Colonic mucosa (tissue), 4 donors: ENCODE measurements at places on chromosomes 2 and 18. TPM values are rescaled to one million over a fixed set of nuclear protein-coding genes. Genes with fewer than 3 reads are reported as not detected.

GRCh38 chr2:121366040-121366439, 81.0 kb upstream of the TFCP2L1 start:
- H3K27ac ChIP-seq: no peak overlapping the region

GRCh38 chr2:3588084-3588483, 6.8 kb upstream of the COLEC11 start:
- H3K27me3 ChIP-seq: no peaks in the 10 kb centered on the region
- no peak for DNase-seq
- no peaks in the 10 kb centered on the region for H3K4me1 ChIP-seq
- no peaks in the 10 kb centered on the region for H3K36me3 ChIP-seq
- H3K27ac ChIP-seq: no peak overlapping the region

- no peak overlapping the region for H3K4me3 ChIP-seq
- H3K4me1 ChIP-seq: no peaks in the 10 kb centered on the region
- no peaks in the 10 kb centered on the region for H3K36me3 ChIP-seq
- DNase-seq: no peak
- H3K27me3 ChIP-seq: no peaks in the 10 kb centered on the region
Measured at GRCh38 chr2:201908901-201909300, 102.6 kb downstream of the CDK15 start.

DNA sequence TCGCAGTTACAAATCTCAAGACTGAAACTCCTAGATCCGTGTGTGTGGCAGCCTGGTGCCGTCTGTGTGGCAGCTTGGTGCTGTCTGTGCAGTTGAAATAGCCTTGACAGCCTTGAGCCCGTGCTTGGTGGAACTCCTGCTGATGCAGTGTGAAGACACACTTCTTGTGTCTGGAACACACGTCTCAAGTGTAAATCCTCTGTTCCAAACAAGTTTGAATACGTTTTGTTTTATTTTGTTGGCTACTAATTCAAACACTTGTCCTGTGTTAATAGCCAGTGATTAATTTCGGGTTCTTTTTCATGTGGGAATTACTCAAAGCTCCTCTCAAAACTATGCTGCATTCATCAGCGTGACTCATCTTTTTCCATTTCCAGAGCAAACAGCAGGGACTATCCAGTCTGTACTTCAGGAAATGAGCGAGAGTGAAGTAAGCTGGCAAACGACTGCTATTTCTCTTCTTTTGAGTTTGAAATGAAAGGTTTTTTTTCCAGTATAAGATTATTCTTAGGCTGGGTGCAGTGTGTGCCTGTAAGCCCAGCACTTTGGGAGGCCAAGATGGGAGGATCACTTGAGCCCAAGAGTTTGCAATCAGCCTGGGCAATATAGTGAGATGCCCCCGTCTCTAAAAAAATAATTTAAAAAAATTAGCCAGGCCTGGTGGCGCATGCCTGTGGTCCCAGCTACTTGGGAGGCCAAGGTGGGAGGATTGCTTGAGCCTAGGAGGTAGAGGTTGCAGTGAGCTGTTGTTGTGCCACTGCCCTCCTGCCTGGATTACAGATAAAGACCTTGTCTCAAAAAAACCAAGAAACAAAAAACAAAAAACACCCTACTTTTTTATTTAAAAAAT, 152.9 kb downstream of the SPP2 start:
- no peak for DNase-seq
- H3K27me3 ChIP-seq: no peaks in the 10 kb centered on the region
- no peak overlapping the region for H3K27ac ChIP-seq
- H3K4me1 ChIP-seq: no peaks in the 10 kb centered on the region

DNA sequence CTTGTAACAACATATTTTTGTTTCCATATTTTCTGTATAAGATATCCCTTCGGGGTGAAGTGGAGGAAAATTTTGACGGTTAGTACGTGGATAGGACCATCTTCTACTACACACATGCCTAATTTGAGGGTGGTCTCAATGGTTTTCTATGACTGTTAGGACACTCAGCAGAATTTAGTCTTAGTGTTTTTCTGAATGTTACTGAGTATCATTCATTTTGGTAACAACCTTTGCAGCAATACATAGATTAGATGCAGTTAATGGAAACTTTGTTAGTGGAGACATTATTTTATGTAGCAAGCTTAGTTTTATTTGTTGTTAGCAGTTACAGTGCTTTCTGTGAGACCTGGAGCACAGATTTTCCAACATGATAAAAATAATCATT, 1.6 kb downstream of the ITGAV start:
- H3K4me1 ChIP-seq: no peaks in the 10 kb centered on the region
- H3K36me3 ChIP-seq: no peaks in the 10 kb centered on the region
- H3K27me3 ChIP-seq: no peaks in the 10 kb centered on the region
- no peak for DNase-seq

DNA sequence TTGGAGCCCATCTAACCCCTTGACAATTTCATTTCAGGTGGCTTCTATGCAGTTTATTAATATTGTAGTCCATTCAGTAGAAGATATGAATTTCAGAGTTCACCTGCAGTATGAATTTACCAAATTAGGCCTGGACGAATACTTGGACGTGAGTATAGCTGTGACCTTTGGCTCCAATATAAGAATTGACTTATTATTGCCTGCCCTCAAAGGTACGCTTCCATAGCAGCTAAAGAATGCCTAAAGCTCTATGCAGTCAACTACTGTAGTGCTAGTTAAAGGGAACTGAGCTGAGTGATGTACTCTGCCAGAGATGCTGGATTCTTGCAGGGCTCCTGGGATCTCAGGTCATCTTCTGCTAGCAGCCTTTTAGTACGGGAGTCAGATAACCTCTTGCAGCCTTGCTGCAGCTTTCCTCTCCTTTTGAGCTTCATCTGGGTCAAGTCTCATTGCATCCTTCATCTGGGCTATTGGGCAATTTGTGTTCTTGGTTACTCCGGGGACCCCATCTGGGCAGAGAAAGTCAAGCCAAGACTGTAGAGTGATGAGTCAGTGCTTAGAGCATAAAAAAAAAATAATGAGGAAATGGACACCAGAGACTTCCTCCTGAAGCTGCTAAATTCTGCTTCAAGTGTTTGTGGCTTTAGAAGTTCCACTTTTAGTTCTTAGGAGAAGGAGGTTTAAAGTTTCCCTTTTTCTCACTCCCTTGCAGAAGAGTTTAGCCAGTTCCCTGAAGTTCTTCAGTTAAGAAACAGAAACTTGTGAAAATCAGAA, 105.6 kb downstream of the PRPF40A start:
- H3K27ac ChIP-seq: peak overlapping the region; percentile 58
- DNase-seq: peak; percentile 28
- H3K4me1 ChIP-seq: no peaks in the 10 kb centered on the region
- no peak overlapping the region for H3K4me3 ChIP-seq
- H3K27me3 ChIP-seq: no peaks in the 10 kb centered on the region
- H3K36me3 ChIP-seq: no peaks in the 10 kb centered on the region

DNA sequence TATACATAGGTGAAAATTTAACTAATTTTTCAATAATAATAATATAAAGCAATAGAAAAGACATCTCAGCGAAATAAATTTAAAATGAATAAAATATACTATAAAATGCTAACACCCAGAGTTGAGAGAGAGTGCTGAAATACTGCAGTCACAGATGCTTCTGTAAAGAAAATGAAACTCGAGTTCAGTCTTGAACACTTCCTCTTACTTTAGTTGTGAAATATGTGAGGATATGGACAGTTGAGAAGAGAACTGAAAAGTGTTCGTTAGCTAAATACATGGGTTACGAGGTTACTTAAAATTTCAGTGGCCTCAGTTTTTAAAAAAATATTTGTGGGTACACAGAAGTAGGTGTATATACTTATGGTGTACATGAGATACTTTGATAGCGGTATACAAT, 106.8 kb downstream of the DNAH7 start:
- no peak overlapping the region for H3K27ac ChIP-seq
- H3K27me3 ChIP-seq: no peaks in the 10 kb centered on the region
- DNase-seq: no peak
- no peaks in the 10 kb centered on the region for H3K4me1 ChIP-seq
- no peaks in the 10 kb centered on the region for H3K36me3 ChIP-seq
- H3K4me3 ChIP-seq: no peak overlapping the region

DNA sequence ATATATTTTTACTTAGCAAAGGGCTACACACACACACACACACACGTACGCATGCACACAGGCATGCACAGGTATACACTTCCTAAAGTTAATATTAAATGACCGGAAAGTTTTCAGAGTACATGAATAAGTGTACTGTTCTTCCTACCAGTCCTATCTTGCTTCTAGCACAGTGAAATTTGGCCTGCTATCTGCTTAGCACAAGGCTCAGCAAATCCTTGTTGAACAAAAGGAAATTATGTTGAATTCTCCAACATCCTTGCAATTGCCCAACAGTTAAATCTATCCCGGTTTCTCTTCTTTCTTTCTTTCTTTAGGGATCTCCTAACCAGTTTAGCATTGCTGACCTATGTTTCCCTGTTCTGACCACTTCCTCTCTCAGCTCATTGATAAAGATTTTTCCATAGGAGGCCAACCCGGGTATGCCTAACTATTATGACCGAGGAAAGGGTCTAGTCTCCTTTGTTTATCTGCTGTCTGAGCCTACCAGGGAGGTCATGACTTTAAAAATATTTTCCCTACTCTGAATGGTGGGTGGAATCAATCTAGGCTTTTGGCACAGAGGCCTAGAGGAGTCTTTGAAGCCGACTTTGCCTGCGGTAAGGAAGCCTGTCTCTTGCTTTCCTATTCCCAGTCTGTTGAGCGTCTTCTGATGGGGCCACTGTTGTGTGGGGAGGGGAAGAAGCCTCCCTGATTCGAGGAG, 400.7 kb downstream of the HRH4 start:
- no peak overlapping the region for H3K4me3 ChIP-seq
- H3K27ac ChIP-seq: no peak overlapping the region
- H3K27me3 ChIP-seq: no peaks in the 10 kb centered on the region
- DNase-seq: no peak

GRCh38 chr2:117835990-117836760, 21.7 kb downstream of the DDX18 start:
- no peak overlapping the region for H3K27ac ChIP-seq
- DNase-seq: peak; percentile 77
- peak overlapping the region; percentile 30 for H3K4me3 ChIP-seq
- H3K36me3 ChIP-seq: no peaks in the 10 kb centered on the region
- no peaks in the 10 kb centered on the region for H3K27me3 ChIP-seq

DNA sequence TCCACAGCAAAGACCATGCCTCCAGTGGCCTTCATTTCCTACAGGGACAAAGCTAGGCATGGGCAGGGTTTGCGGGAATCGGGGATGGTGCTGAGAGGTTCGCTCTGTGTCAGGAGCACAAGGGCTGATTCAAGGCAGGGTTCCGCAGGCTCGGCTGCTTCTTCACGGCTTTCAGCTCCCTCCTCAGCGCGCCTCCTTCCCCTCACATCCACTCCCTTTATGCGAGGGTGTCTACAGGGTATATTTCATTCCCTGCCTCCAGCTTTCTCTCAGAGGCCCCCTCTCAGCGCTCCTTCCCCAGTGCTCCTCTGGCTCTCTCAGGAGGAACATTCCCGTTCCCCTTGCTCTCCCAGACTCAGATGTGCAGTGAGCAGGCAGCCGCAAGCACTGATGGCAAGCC, 78.7 kb upstream of the ASB18 start:
- no peaks in the 10 kb centered on the region for H3K27me3 ChIP-seq
- H3K36me3 ChIP-seq: no peaks in the 10 kb centered on the region
- H3K4me3 ChIP-seq: no peak overlapping the region

GRCh38 chr2:155368934-155369333, 670.4 kb downstream of the KCNJ3 start:
- no peaks in the 10 kb centered on the region for H3K36me3 ChIP-seq
- no peak overlapping the region for H3K27ac ChIP-seq
- H3K4me1 ChIP-seq: no peaks in the 10 kb centered on the region
- no peak for DNase-seq
- H3K27me3 ChIP-seq: no peaks in the 10 kb centered on the region
- H3K4me3 ChIP-seq: no peak overlapping the region

- peaks cover 30% of the 10 kb centered on the region for H3K27me3 ChIP-seq
- no peak overlapping the region for H3K27ac ChIP-seq
- H3K4me1 ChIP-seq: peaks cover 3% of the 10 kb centered on the region
- H3K4me3 ChIP-seq: peak overlapping the region; percentile 10
Measured at GRCh38 chr18:2848247-2849246, 1.7 kb downstream of the EMILIN2 start.

GRCh38 chr2:37812414-37812813, 112.7 kb upstream of the RMDN2 start:
- no peaks in the 10 kb centered on the region for H3K36me3 ChIP-seq
- H3K4me3 ChIP-seq: no peak overlapping the region
- no peak overlapping the region for H3K27ac ChIP-seq
- no peaks in the 10 kb centered on the region for H3K4me1 ChIP-seq

The C2orf80 gene
- total RNA-seq: not detected

GRCh38 chr2:84395820-84396219, 63.3 kb downstream of the SUCLG1 start:
- H3K27me3 ChIP-seq: no peaks in the 10 kb centered on the region
- H3K27ac ChIP-seq: no peak overlapping the region
- no peaks in the 10 kb centered on the region for H3K4me1 ChIP-seq
- H3K36me3 ChIP-seq: no peaks in the 10 kb centered on the region

GRCh38 chr2:112884869-112885505, 26.0 kb upstream of the IL37 start:
- H3K36me3 ChIP-seq: no peaks in the 10 kb centered on the region
- H3K27ac ChIP-seq: no peak overlapping the region
- peak; percentile 86 for DNase-seq
- peaks cover under 1% of the 10 kb centered on the region for H3K4me1 ChIP-seq
- no peak overlapping the region for H3K4me3 ChIP-seq

The FBLN7 gene
- total RNA-seq: 0.10 TPM

DNA sequence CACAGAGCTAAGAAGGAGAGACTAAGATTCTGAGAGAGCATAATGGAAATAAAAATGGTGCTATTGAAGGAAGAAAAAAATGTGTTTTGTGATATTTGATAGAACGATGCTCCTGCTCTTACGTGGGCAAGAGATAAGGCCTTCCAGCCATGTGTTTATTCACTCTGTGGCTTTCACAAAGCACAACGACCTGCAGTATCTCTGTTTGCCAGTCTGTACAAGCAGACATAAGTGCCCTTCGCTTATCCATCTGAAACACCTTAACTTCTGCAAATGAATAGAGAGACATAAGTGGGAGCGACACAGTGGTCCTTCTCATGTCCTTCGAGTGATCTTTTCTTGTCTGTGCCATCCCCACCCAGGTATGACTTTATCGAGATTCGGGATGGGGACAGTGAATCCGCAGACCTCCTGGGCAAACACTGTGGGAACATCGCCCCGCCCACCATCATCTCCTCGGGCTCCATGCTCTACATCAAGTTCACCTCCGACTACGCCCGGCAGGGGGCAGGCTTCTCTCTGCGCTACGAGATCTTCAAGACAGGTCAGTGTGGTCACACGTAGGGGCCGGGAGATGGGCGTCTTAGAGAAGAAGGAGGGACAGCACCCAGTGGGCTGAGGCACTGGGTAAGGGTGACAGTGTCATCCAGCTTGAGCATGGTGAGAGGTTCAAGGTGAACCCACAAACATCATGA, 33.7 kb downstream of the NRP2 start:
- peak; percentile 64 for DNase-seq
- no peaks in the 10 kb centered on the region for H3K27me3 ChIP-seq
- no peak overlapping the region for H3K4me3 ChIP-seq
- no peak overlapping the region for H3K27ac ChIP-seq
- no peaks in the 10 kb centered on the region for H3K36me3 ChIP-seq
- H3K4me1 ChIP-seq: no peaks in the 10 kb centered on the region

The ARL5A gene
- 32.0 TPM for total RNA-seq

DNA sequence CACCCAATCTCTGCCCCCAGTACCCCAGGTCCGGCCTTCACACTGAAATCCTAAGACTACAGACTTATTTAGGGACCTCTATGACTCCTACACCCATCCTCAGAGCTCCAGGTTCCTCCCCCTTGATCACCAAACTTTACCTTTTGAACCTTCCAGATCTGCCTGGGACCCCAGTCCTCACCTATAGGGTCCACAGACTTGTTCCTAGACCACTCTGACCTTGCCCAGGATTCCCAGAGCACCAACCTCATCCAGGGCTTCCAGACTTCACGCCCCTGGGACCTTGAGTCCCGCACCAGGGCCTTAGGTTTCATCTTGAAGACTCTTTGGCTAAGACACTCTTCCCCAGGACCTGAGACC, 462 bp downstream of the CHCHD5 start:
- no peaks in the 10 kb centered on the region for H3K4me1 ChIP-seq
- DNase-seq: no peak
- peak overlapping the region; percentile 48 for H3K4me3 ChIP-seq
- H3K36me3 ChIP-seq: no peaks in the 10 kb centered on the region
- H3K27ac ChIP-seq: peak overlapping the region; percentile 83
